ENCODE measurements at places on chromosomes 2 and 18. TPM values are rescaled to one million over a fixed set of nuclear protein-coding genes. Genes with fewer than 3 reads are reported as not detected.
A peak's percentile ranks its signal among the peaks of the same experiment; 100 is the strongest.

DNA sequence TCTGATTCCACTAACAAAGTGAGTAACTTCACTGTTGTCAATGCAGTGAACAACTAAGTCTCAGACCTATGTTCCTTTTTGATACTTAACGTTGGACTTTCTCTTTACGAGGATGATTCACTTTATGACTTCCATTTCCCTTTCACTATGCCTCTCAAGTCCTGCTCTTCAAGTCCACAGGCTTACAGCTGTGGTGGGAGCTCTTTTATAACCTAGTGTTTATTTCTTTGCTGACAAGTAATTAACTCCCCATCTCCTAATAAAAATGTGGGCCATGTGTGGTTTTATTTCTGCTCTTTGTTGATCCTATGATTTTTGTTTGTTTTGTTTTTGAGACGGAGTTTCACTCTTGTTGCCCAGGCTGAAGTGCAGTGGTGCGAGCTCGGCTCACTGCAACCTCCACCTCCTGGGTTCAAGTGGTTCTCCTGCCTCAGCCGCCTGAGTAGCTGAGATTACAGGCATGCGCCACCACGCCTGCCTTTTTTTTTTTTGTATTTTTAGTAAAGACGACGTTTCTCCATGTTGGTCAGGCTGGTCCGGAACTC is 142.1 kb downstream of the USP34 start:
- DNase-seq = no peak

DNA sequence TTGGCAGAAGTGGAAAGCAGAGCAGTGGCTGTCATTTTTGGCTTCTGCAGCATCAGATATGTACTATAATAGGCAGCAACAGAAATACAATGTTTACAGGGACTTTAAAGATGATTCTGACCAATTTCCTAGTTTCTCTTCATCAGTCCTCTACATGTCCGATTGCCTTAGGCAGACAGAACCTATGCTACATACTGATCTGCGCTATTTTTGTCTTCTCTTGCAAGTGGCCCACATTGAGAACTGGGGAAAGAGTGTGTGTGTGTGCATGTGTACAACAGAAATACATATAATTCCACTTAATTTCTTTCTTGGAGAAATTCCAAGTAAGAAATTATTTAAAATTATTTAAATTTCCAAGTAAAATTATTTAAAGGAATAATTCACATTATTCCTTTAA is 77.1 kb upstream of the CHRNA1 start:
- DNase-seq = no peak

DNA sequence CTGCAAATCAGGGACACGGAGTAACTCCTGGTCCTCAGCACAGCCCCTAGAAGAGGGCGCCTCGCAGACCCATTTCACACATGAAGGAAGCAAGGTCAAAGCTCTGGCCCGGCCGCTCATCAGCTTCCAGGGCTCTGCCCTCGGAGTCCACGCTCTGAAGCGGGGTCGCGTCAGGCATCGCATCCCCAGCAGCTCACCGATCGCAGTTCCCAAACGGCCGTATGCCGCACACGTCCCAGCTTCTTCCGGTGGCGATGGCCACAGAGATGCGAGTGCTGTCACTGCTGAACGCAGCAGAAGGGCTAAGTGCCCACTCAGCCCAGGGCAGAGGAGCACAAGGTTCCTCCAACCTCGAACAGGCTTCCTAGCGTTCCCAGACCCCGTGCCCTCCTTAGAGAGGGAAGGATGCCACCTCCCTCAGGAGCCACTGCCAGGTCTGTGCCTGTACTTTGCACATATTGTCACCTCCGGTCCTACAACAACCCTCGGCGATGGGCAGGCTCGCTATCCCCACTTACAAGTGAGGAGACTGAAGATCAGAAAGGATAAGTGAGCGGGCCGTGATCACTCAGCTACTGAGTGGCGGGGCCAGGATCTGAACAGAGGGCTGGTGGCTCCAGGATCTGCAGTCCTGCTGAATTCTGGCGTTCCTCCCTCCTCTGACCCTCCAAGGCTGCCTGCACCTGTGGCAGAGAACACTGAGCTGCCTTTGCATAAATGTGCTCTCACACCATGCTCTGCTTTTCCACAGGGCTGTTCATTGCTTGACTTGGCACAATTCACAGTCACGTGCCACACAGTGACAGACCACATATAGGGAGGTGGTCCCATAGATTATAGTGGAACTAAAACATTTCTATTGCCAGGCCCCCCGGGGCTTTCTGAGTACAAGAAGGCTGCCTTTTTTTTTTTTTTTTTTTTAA is 71.4 kb downstream of the COPS8 start:
- no peak for DNase-seq

GRCh38 chr2:216992056-216992675 is 132.3 kb upstream of the TNP1 start:
- peak; percentile 23 for DNase-seq

GRCh38 chr2:235078182-235078581 is 126.4 kb downstream of the SH3BP4 start:
- no peak for DNase-seq

- no peak for DNase-seq
Observed at GRCh38 chr2:98504381-98505109, 59.9 kb downstream of the INPP4A start.

TTR gene
- total RNA-seq = not detected

CCDC121 gene
- total RNA-seq = 5.6 TPM

KCNJ13 gene
- not detected for total RNA-seq

Data from kidney (tissue), 22 donors.